ENCODE measurements at places on chromosomes 5 and 9. TPM values are rescaled to one million over a fixed set of nuclear protein-coding genes. Genes with fewer than 3 reads are reported as not detected.

Gene SERF1A
- 0.91 TPM for polyA plus RNA-seq

Gene FAXDC2
- polyA plus RNA-seq, result 22.7 TPM

Gene MRPS30
- 36.3 TPM for polyA plus RNA-seq

Gene NR4A3
- polyA plus RNA-seq, result 0.17 TPM

Gene PDE8B
- 0.02 TPM for polyA plus RNA-seq

Gene DMRT3
- not detected for polyA plus RNA-seq

Gene DIAPH1
- 34.7 TPM for polyA plus RNA-seq

Gene TAF11L10
- not detected for polyA plus RNA-seq

Gene CTNND2
- not detected for polyA plus RNA-seq

Gene CCNH
- 53.8 TPM for polyA plus RNA-seq

Gene RETREG1
- polyA plus RNA-seq, result 0.14 TPM

Gene PAEP
- not detected for polyA plus RNA-seq

Gene SLC34A3
- not detected for polyA plus RNA-seq

Gene CCNI2
- polyA plus RNA-seq, result not detected

Gene CTXN3
- not detected for polyA plus RNA-seq

Gene SLC34A1
- not detected for polyA plus RNA-seq

Gene TIMD4
- not detected for polyA plus RNA-seq

Gene ZBED3
- polyA plus RNA-seq, result 7.3 TPM

Gene ARAP3
- polyA plus RNA-seq, result 4.9 TPM

Gene PKD2L2
- polyA plus RNA-seq, result not detected

Gene COL23A1
- polyA plus RNA-seq, result not detected

Gene IL5
- not detected for polyA plus RNA-seq

Gene PCDHB7
- polyA plus RNA-seq, result 0.62 TPM

Gene LURAP1L
- 40.8 TPM for polyA plus RNA-seq

Gene HTR1A
- polyA plus RNA-seq, result not detected

Gene DTWD2
- polyA plus RNA-seq, result 1.9 TPM

Gene ARSI
- 11.3 TPM for polyA plus RNA-seq

Gene SPATA6L
- polyA plus RNA-seq, result 1.0 TPM

Gene F2RL1
- 11.4 TPM for polyA plus RNA-seq

Measured in AG04450 (cell line).